Colonic mucosa (tissue), 4 donors: ENCODE measurements at places on chromosomes 7 and 10. TPM values are rescaled to one million over a fixed set of nuclear protein-coding genes. Genes with fewer than 3 reads are reported as not detected.

- no peak for DNase-seq
- H3K4me1 ChIP-seq = no peaks in the 10 kb centered on the region
- H3K27ac ChIP-seq = no peak overlapping the region
- H3K36me3 ChIP-seq = no peaks in the 10 kb centered on the region
- H3K27me3 ChIP-seq = no peaks in the 10 kb centered on the region
Observed at GRCh38 chr10:95872158-95872711, 35.5 kb upstream of the CC2D2B start.

RBP3 gene
- total RNA-seq = not detected

GRCh38 chr7:28503396-28503795, 91.1 kb downstream of the CREB5 start:
- H3K27ac ChIP-seq = no peak overlapping the region
- no peak overlapping the region for H3K4me3 ChIP-seq
- no peaks in the 10 kb centered on the region for H3K27me3 ChIP-seq
- DNase-seq = no peak
- H3K36me3 ChIP-seq = no peaks in the 10 kb centered on the region
- no peaks in the 10 kb centered on the region for H3K4me1 ChIP-seq

AKR1C8 gene
- not detected for total RNA-seq

GRCh38 chr7:19776981-19777380, 3.6 kb upstream of the TMEM196 start:
- DNase-seq = no peak
- no peaks in the 10 kb centered on the region for H3K36me3 ChIP-seq
- peaks cover 10% of the 10 kb centered on the region for H3K27me3 ChIP-seq

KCND2 gene
- total RNA-seq = 0.17 TPM

SORBS1 gene
- total RNA-seq = 17.6 TPM

GRCh38 chr7:94823947-94824346, 83.4 kb upstream of the PPP1R9A start:
- H3K4me3 ChIP-seq = no peak overlapping the region
- H3K4me1 ChIP-seq = no peaks in the 10 kb centered on the region
- H3K27ac ChIP-seq = no peak overlapping the region
- DNase-seq = no peak

VWDE gene
- total RNA-seq = 0.59 TPM

DNA sequence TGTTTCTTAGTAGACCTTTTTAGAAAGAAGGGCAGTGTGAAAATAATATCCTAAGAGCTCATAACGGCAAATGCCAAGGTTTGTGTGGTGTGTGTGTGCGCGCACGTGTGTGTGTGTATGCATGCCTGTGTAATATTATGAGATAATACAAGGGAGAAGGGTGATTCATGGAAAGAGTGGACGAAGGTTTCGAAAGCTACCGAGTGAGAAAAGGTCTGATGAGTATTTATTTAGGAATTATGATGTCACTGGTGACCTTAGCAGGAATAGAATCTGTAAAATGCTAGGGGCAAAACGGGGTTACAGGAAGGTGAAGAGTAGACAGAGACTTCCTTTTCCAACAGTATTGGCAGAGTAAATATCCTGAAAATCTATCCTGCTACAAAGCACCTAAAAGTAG, 107.3 kb downstream of the AHR start:
- H3K36me3 ChIP-seq = no peaks in the 10 kb centered on the region
- no peaks in the 10 kb centered on the region for H3K4me1 ChIP-seq
- H3K4me3 ChIP-seq = no peak overlapping the region

DNA sequence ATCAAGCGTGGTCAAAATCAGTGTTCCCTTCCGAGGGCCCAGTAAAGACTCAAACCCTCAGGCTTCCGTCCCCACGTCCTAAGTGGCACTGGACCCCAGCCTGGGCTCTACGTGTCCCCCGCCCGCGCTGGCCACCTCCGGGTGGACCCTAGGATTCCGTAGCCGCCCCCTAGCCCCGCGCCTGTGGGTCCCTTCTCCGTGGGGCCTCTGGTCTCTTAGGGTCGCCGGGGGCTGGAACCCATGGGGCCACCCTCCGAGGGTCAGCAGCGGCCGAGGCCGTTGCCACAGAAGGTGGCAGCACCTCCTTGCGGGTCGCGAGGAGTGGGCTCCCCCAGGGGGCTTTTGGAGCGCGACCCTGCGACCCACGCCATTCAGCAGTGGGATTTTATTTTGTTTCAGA, 170.5 kb upstream of the EEPD1 start:
- DNase-seq = no peak
- H3K36me3 ChIP-seq = no peaks in the 10 kb centered on the region
- no peaks in the 10 kb centered on the region for H3K27me3 ChIP-seq
- H3K4me3 ChIP-seq = no peak overlapping the region
